AG20443 (cell line): ENCODE measurements at places on chromosomes 5 and 9.

GRCh38 chr5:149445739-149446369 is 66.8 kb upstream of the IL17B start:
- peak; percentile 90 for DNase-seq

GRCh38 chr5:151674626-151675610 is 11.8 kb downstream of the SPARC start:
- no peak for DNase-seq

DNA sequence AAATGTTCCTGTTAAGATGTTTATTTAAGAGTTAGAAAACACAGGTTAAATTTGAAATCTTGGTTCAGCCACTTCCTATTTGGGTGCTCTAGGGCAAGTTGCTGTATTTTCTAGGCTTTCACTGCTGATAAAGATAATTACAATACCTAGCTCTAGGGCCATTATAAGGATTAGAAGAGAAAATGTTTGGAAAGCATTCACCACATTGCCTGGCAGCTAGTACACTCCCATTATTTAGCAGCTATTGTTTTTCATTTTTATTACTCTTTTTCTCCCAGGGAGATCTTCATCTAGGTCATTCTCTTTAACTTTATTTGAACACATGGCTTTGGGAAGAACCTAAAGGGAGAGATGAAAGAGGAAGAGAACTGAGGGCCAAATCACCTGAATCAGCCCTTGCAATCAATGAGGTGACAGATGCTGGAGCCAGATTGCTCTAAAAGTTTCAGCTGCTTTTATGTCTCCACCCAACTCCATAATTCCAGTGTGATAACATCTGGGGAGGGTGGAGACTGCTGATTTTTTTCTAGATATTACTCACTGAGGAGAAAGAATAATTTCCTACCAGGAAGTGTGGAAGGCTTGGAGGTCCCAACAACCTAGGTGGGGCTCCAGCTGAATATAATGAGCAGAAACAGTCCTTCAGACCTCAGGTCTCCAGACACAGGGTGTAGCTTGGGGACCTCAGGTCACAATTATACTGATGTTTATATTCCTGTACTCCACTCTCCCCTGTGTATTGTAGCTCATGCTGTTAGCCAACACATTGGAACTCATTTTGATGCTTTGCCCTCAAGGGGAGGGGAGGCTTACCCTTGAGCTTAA is 640.0 kb downstream of the RAB3C start:
- DNase-seq = no peak

- no peak for DNase-seq
These were observed 44.0 kb downstream of the RASA1 start for GRCh38 chr5:87311405-87312279.

GRCh38 chr9:19155106-19155935 is 28.0 kb upstream of the PLIN2 start:
- no peak for DNase-seq

GRCh38 chr9:136779808-136780207 is 11.3 kb upstream of the TMEM141 start:
- no peak for DNase-seq

DNA sequence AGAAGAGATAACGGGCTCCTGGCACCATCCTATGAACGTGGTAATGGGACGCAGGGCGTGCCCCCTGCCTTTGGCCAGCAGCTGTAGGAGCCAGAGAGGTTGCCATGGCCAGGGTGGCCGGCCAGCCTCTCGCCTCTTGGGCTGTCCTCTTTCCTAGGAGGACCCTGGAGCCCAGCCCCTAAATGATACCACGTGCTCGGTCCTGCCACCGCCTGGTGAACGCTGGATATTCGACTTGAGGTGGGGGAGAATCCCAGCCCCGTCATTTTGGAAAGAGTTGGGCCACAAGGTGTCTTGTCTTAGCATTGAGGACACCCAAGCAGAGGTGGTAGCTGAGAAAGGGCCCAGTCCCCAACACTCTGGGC is 391 bp upstream of the NRG2 start:
- DNase-seq = no peak

GRCh38 chr5:169691471-169691870 is 54.4 kb downstream of the DOCK2 start:
- peak; percentile 21 for DNase-seq

GRCh38 chr5:169385636-169386035 is 84.7 kb upstream of the SLIT3 start:
- DNase-seq = no peak

- no peak for DNase-seq
These were observed 33.8 kb downstream of the RNF145 start for GRCh38 chr5:159175547-159175946.

- DNase-seq = no peak
These were observed 37.3 kb downstream of the KCTD16 start for GRCh38 chr5:144207875-144208444.

DNA sequence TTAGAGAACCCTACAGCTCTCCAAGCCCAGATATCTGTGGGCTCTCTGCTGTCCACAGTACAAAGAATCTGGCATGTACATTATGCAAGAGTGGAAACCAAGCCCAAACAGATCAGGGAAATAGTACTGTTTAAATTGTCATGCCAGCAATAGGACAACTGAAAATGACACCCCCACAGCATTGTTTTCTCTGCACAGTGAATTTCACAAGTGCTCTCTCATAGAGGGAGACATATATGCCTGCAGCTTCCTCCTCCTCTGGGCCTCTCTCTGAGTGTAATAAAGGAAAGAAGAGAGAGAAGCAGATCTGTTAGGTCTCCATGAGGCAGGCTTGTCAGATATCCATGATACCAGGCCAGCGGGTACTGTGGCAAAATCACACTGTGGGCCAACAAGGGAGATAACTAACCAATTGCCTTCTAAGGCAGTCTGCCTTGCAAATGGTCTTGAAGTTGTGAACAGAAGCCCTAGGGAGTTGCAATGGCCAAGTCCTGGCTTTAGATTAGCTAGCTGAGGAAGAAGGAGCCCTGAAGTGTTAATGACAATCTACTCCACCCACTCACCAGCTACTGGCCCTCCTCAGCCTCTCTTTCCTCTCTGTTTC is 54.4 kb upstream of the JMY start:
- DNase-seq = peak; percentile 32

DNA sequence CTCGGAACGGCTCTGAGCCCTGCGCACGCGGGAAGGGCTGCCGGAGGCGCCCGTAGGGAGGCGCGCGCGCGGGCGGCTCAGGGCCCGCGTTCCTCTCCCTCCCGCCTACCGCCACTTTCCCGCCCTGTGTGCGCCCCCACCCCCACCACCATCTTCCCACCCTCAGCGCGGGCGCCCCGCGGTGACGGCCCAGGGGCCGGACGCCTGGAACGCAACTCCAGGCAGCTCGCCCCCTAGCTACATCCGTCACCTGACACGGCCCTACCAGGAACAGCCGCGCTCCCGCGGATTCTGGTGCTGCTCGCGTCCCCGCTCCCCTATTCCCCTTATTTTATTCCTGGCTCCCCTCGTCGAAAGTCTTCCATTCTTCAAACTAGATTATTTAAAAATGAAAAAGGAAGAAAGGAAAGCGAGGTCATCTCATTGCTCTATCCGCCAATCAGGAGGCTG is at the start of gene CDKN2B-AS1:
CDKN2B-AS1 (plus strand) TSS at position 236 of the 450 bp plus-strand sequence.
- DNase-seq = peak; percentile 66

DNA sequence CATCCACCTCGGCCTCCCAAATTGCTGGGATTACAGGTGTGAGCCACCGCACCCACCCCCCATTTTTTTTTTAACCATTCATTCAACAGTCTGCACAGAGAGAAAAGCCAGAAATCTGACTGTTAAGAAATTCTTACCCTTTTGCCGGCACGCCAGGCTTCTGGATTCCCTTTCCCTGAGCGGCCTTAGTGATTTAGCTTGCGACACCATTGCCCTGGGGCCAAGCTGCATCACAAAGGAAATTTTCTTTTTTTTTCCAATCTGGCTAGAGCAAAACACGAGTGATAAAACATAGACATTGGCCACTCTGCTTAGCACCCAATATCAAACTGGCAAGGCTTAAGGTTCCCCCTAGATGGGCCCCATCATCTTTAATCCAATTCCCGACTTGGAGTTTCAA is 21.2 kb upstream of the ATOSB start:
- no peak for DNase-seq

- peak; percentile 20 for DNase-seq
These were observed 40.6 kb upstream of the ZNG1F start for GRCh38 chr9:41229408-41230401.

- no peak for DNase-seq
These were observed 100.7 kb upstream of the ERBIN start for GRCh38 chr5:65825408-65826328.

DNA sequence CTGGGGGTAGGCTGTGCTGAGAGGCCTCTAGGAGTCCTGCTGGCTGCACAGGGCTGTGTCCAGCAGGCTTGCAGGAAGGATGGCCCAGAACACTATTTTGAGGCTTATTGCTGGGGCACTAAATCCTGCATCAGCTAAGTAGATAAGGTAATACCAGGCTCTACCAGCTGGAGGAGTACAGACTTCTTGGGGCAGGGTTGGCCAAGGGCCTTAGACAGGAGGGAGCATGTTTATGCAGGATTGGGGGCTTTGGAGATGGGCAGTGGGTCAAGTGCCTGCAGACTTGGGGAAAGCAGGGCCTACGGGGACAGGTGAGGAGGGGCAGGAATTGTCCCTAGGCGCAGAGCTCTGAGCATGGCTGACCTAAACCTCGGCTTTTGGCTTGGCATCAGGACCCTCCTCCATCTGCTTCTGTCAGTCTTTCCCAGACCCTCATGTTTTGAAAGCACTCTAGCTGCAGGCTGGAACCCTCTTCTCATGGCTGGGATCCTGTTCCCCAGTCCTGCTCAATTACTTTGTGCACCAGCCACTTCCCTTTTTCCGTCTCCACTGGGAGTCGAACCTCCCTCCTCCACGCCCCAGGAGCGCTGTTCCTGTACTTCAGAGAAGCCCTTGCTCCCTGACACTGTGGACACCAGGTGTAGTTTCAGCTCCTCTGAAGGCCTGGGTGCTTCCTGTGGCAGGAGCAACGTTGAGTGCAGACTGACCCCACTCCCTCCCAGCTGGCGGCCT is 61.0 kb upstream of the SPTLC1 start:
- no peak for DNase-seq

DNA sequence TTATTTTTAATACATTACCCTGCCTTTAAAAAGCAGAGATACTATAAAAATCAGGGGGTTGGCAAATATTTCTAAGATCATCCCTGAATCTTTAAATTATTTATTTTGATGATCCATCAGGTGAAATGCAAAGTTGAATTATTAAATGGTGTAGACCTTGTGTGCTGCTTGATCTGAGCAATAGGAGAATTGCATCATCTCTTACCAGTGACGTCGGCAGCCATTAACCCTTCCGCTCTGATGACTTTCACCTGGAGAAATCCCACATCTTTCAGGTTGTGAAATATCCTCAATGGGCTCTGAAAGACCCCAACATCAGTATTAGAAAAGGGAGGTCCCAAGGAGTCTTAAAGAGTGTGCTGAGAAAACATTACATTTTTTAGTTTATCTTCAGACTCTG is 270.2 kb downstream of the SLF1 start:
- no peak for DNase-seq

GRCh38 chr5:1415059-1415425 is 30.2 kb downstream of the SLC6A3 start:
- no peak for DNase-seq

- DNase-seq = no peak
These were observed 29.5 kb downstream of the PLEKHG4B start for GRCh38 chr5:121432-121831.

GRCh38 chr5:176883700-176884570 is 15.2 kb downstream of the HK3 start:
- DNase-seq = no peak

- DNase-seq = no peak
These were observed 86.4 kb downstream of the NR3C1 start for GRCh38 chr5:143316844-143317631.

- no peak for DNase-seq
These were observed 14.0 kb downstream of the MYOZ3 start for GRCh38 chr5:150675069-150675468.

- peak; percentile 73 for DNase-seq
These were observed 123.6 kb downstream of the PALM2AKAP2 start for GRCh38 chr9:109903515-109904138.
